ENCODE measurements at places on chromosomes 1 and 21. TPM values are rescaled to one million over a fixed set of nuclear protein-coding genes. Genes with fewer than 3 reads are reported as not detected.

DNA sequence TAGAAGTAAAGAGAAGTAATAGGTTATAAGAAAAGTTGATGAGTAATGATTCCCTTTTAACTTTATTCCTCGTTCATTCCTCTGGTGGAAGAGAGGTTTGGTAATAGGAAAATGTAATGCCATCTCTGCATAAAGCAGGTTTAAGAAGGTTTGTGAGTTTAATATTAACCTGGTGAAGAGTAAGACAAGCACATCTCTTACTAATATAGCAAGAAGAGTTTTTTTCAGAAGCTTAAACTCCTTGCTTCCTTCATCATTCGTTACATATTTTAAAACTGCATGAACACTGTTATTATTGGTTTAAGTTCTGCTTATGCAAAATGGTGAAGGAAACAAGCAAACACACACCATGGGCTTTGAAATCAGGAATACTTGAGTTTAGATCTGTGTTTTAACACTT lies 9.2 kb upstream of the PLA2G4A start:
- H3K36me3 ChIP-seq: no peaks in the 10 kb centered on the region
- no peaks in the 10 kb centered on the region for H3K27me3 ChIP-seq
- no peaks in the 10 kb centered on the region for H3K4me1 ChIP-seq
- no peak overlapping the region for H3K4me3 ChIP-seq

DNA sequence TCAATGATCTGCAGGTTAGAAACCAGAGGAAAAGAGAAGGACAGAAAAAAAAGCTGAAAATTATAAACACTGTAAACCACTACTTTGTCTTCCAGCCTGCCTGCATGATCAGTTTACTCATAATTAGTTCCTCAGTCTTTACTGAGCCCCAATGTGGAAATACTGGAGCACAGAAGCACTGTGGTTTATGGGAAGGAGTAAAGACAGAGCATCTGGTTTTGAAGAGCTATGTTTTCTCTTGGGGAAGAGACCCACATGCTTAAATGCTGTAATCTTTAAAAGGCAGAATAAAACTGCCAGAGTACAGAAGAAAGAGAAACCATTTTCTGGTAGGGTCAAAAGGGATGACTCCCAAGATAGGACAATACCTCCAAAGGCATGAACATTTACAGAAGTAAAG lies 159.0 kb upstream of the ZNHIT6 start:
- H3K4me3 ChIP-seq: no peak overlapping the region
- no peaks in the 10 kb centered on the region for H3K4me1 ChIP-seq
- no peak for DNase-seq
- no peak overlapping the region for H3K27ac ChIP-seq
- H3K27me3 ChIP-seq: no peaks in the 10 kb centered on the region

GRCh38 chr1:160492617-160493016 lies 30.4 kb downstream of the SLAMF6 start:
- H3K27me3 ChIP-seq: no peaks in the 10 kb centered on the region
- no peaks in the 10 kb centered on the region for H3K36me3 ChIP-seq
- no peak overlapping the region for H3K27ac ChIP-seq

DNA sequence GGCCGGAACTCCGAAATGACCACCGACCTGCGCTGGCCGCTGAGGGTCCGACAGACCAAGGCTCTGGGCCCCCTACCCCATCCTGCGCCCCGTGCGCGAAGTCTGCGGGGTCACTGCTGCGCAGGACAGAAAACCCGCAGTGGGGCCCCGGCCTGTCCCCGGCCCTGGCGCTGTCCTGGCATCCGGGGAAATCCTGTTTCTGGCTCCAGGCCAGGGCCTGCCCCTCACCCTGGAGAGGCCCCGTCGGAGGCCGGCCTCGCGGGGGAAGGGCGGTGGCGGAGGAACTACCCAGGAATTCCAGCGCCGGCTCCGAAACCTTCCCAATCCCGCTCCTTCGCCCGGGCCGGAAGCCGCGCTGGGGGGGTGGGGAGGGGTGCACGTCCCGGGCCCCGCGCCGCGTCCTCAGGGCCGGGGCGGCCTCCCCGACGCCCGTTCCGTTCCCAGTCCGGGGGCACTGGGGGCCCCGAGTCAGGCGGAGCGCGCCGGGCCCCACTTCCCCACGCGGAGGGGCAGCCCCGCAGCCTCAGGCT lies 77.0 kb downstream of the MORN1 start:
- H3K27ac ChIP-seq: peak overlapping the region; percentile 91
- H3K27me3 ChIP-seq: no peaks in the 10 kb centered on the region
- no peaks in the 10 kb centered on the region for H3K36me3 ChIP-seq
- DNase-seq: peak; percentile 51
- peak overlapping the region; percentile 59 for H3K4me3 ChIP-seq

- H3K36me3 ChIP-seq: no peaks in the 10 kb centered on the region
- H3K27me3 ChIP-seq: no peaks in the 10 kb centered on the region
- no peaks in the 10 kb centered on the region for H3K4me1 ChIP-seq
- no peak overlapping the region for H3K4me3 ChIP-seq
- H3K27ac ChIP-seq: no peak overlapping the region
Observed at GRCh38 chr1:110196917-110197765, 13.0 kb upstream of the KCNC4 start.

DNA sequence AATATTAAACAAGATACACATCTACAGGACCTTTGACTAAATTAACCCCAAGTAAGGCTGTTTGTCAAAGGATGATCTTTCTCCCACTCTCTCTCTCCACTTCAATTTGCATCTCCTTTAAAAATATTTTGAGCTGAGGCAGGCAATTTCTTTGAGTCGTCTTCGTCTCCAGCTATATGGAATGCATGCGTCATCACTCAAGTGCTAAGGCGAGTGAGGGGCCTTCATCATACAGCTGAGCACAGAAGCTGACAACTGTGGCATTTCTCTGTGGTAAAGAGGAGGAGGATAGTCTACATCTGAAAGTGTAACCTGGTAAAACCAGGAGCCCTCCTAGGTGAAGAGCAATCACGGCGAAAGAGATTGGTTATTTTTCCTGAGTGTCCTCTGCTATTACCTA lies 7.6 kb downstream of the EPHX4 start:
- no peaks in the 10 kb centered on the region for H3K27me3 ChIP-seq
- no peak overlapping the region for H3K27ac ChIP-seq
- H3K4me3 ChIP-seq: no peak overlapping the region

DNA sequence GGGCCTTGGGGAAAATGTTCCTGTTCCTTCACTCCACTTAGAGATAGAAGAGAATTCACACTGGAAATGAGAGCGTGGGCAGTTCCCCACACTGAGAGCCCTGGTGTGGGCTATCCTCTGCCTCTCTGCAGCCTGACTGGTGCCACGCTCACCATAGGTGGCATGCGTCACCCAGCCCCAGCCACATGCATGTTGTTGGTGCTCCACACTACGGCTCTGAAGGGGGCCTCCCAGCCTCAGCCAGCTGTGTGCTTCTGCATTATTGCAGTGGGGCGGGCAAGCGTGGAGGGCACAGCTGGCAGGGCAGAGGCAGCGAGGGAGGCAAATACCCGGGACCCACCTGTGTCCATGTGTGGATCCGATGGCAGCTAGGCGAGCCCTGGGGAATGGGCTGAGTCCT lies 14.7 kb upstream of the RASSF5 start:
- H3K36me3 ChIP-seq: peaks cover 32% of the 10 kb centered on the region
- H3K4me1 ChIP-seq: peaks cover 28% of the 10 kb centered on the region
- no peak overlapping the region for H3K4me3 ChIP-seq
- no peak for DNase-seq

- H3K27me3 ChIP-seq: no peaks in the 10 kb centered on the region
- no peaks in the 10 kb centered on the region for H3K4me1 ChIP-seq
- H3K27ac ChIP-seq: no peak overlapping the region
- H3K4me3 ChIP-seq: no peak overlapping the region
- no peaks in the 10 kb centered on the region for H3K36me3 ChIP-seq
Observed at GRCh38 chr1:104488296-104489015, 738.8 kb downstream of the AMY1C start.

- no peaks in the 10 kb centered on the region for H3K36me3 ChIP-seq
- H3K4me1 ChIP-seq: no peaks in the 10 kb centered on the region
- H3K27ac ChIP-seq: no peak overlapping the region
- DNase-seq: no peak
- no peaks in the 10 kb centered on the region for H3K27me3 ChIP-seq
- H3K4me3 ChIP-seq: no peak overlapping the region
Observed at GRCh38 chr1:78825561-78825960, 175.9 kb downstream of the IFI44 start.

- H3K4me1 ChIP-seq: no peaks in the 10 kb centered on the region
- DNase-seq: no peak
- H3K36me3 ChIP-seq: no peaks in the 10 kb centered on the region
- H3K27me3 ChIP-seq: no peaks in the 10 kb centered on the region
Observed at GRCh38 chr1:186793582-186793927, 35.2 kb upstream of the PLA2G4A start.

The NAV1 gene
- 3.0 TPM for polyA plus RNA-seq

The S100A7A gene
- not detected for polyA plus RNA-seq

The CLEC20A gene
- not detected for polyA plus RNA-seq

The GAS5 gene
- 1,014 TPM for polyA plus RNA-seq

The ZSWIM5 gene
- polyA plus RNA-seq: 0.75 TPM
